Cardiac muscle cell (in vitro differentiated cells and primary cell): ENCODE measurements at places on chromosomes 7 and 10.
A peak's percentile ranks its signal among the peaks of the same experiment; 100 is the strongest.

GRCh38 chr10:72637398-72637857 lies 11.5 kb upstream of the MICU1 start:
- H3K4me1 ChIP-seq: no peaks in the 10 kb centered on the region
- peak; percentile 77 for DNase-seq
- no peaks in the 10 kb centered on the region for H3K36me3 ChIP-seq
- H3K27me3 ChIP-seq: no peaks in the 10 kb centered on the region
- no peak overlapping the region for H3K4me3 ChIP-seq
- no peak overlapping the region for H3K27ac ChIP-seq

DNA sequence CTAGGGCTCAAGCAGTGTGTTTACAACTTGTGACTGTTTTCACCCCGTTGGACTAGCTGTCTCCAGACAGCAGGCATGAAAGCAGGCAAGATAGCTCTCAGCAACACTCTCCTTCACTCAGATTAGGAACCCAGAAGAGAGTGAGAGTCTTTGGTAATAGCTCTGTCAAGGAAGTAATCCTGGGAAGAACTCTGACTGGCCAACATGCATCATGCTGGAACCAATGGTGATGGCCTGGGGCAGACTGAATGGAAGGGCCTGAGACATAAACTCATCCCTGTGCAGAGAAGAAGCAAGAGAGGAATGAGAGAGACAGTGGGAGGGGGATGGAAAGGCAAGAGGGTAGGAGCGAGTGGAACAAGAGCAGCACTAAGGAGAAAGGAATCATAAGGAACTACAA lies 48.9 kb downstream of the AKR1D1 start:
- peak overlapping the region; percentile 88 for H3K27ac ChIP-seq
- H3K36me3 ChIP-seq: no peaks in the 10 kb centered on the region
- no peaks in the 10 kb centered on the region for H3K27me3 ChIP-seq
- peak; percentile 25 for DNase-seq

- no peak overlapping the region for H3K4me3 ChIP-seq
- no peaks in the 10 kb centered on the region for H3K27me3 ChIP-seq
- no peaks in the 10 kb centered on the region for H3K4me1 ChIP-seq
- no peaks in the 10 kb centered on the region for H3K36me3 ChIP-seq
- no peak overlapping the region for H3K27ac ChIP-seq
Observed at GRCh38 chr7:115548756-115549155, 481.8 kb downstream of the TFEC start.

GRCh38 chr7:17402628-17403278 lies 104.3 kb downstream of the AHR start:
- no peaks in the 10 kb centered on the region for H3K27me3 ChIP-seq
- H3K4me1 ChIP-seq: no peaks in the 10 kb centered on the region
- H3K36me3 ChIP-seq: no peaks in the 10 kb centered on the region
- no peak for DNase-seq

- no peak overlapping the region for H3K27ac ChIP-seq
- H3K4me3 ChIP-seq: no peak overlapping the region
- H3K36me3 ChIP-seq: no peaks in the 10 kb centered on the region
- DNase-seq: no peak
- H3K4me1 ChIP-seq: no peaks in the 10 kb centered on the region
- no peaks in the 10 kb centered on the region for H3K27me3 ChIP-seq
Observed at GRCh38 chr7:55457801-55458200, 92.7 kb downstream of the LANCL2 start.

- no peak for DNase-seq
- H3K36me3 ChIP-seq: no peaks in the 10 kb centered on the region
- H3K4me3 ChIP-seq: no peak overlapping the region
- no peak overlapping the region for H3K27ac ChIP-seq
Observed at GRCh38 chr10:131573707-131574106, 262.2 kb upstream of the TCERG1L start.

DNA sequence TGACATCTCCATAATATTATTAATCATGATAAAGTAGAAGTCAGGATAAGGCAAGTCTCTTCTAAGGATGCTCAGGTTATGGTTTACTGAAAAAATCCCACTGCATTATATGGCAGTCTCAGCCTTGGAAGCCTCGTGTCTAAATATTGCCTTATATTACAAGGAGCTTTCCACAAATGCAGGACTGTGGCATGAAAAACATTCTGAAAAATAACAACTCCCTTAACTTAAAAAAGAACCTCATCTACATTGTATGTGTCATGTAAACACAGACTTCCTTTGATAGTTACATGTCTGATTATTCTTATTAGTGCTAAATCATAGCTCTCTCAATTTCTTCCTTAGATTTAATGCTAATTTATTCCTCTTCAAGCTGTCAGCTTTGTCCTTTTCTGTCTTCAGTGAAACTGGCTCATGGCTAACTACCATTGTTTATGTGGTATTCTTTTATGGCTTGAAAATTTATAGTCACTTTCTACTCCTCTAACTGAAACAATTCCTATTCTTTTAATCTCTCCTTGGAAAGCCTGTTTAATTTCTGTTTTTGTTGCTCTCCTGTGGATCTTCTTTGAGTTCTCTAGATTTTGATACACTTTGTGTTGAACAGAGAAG lies 156.1 kb downstream of the KIF20B start:
- no peaks in the 10 kb centered on the region for H3K4me1 ChIP-seq
- no peaks in the 10 kb centered on the region for H3K36me3 ChIP-seq
- no peak overlapping the region for H3K4me3 ChIP-seq

GRCh38 chr7:95693551-95694333 lies 78.6 kb upstream of the DYNC1I1 start:
- no peak overlapping the region for H3K27ac ChIP-seq
- H3K4me3 ChIP-seq: no peak overlapping the region
- H3K4me1 ChIP-seq: no peaks in the 10 kb centered on the region
- peaks cover 20% of the 10 kb centered on the region for H3K27me3 ChIP-seq

GRCh38 chr10:42880255-42880620 lies 97.6 kb downstream of the BMS1 start:
- no peak overlapping the region for H3K4me3 ChIP-seq
- DNase-seq: no peak
- H3K36me3 ChIP-seq: no peaks in the 10 kb centered on the region
- no peak overlapping the region for H3K27ac ChIP-seq
- no peaks in the 10 kb centered on the region for H3K27me3 ChIP-seq

DNA sequence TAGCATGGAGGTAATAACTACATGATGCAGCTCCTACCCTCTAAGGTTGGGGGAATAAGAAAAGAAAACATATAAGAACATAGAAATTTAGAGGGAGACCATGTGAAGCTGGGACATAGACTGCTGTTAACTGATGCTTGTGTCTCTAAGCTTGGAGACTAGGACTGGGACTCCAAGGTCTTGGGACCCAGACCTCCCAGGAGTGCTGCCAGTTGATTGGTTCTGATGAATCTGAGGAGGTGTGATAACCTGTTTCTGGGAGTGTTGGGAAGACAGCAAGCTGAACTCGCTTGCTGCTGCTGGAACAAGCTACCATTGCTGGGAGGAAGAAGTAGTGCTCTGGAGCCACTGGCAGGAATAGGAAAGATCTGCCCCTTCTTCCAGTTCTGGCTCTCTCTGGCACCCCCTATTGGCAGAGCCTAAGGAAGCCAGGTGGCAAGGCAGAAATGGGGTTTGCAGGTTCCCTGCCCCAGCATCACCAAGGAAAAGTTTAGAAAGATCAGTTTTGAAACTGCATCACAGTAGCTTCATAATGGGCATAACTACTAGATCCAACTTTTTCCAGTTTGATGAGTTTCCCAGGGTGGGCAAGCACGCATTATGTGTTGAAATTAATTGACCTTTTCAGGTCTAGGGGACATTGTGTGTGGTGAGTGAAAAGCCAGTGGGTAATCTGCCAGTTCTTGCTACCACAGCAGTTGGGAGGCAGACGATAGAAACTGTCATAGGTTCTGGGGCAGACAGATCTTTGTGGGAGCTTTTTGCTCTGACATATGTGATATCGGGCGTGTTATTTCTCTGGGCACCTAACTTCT lies 140.7 kb downstream of the SND1 start:
- no peaks in the 10 kb centered on the region for H3K27me3 ChIP-seq
- H3K36me3 ChIP-seq: no peaks in the 10 kb centered on the region
- DNase-seq: no peak

DNA sequence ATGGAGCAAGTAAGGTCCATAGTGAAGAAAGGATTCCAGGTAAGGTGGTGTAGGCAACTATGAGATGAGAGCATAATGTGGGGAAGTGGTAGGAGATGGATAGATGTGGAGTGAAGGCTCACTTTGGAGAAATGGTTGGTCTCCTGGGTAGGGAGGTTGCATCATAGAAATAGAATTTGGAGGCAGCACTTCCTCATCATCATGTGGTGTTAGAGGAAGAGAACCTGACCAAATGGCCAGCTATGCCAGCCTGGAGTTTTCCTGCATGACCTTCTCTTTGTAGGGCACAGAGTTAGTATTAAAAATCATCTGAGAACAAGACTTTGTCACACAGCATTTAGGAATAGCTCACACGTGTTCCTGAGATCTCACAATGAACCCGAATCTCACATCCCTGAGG lies 126.7 kb upstream of the CXCL12 start:
- no peak for DNase-seq
- H3K4me1 ChIP-seq: peaks cover 12% of the 10 kb centered on the region
- H3K4me3 ChIP-seq: no peak overlapping the region
- H3K36me3 ChIP-seq: no peaks in the 10 kb centered on the region
- H3K27me3 ChIP-seq: no peaks in the 10 kb centered on the region

DNA sequence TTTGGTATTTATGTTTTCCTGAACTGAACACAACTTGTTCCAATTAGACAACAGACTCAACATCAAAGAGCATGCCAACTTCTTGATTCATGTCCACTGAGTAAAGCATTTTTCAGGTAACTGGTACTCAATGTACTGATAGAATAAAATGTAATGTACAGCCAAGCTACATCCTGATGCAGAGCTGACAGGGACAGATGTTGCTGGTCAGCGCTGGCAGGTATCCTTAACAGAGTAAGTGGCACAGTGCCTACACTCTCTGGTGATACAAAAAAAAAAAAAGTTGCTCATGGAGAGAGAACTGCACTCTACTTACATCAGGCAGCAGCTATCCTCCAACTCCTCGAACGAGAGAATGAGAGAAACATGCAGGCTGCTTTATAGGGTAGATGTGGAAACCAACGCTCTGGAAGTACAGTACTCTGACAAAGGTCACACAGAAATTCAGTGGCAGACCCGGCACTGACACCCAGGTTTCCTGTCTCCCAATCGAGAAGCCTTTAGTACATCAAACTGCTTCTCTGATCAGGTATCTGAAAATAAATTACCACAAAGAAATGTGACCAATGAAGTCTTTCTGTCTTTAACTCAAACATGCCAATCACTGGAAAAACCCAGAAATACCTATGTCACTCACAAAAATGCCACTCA lies 4.6 kb downstream of the ITGB1 start:
- no peak overlapping the region for H3K4me3 ChIP-seq
- no peaks in the 10 kb centered on the region for H3K27me3 ChIP-seq
- H3K27ac ChIP-seq: peak overlapping the region; percentile 85

DNA sequence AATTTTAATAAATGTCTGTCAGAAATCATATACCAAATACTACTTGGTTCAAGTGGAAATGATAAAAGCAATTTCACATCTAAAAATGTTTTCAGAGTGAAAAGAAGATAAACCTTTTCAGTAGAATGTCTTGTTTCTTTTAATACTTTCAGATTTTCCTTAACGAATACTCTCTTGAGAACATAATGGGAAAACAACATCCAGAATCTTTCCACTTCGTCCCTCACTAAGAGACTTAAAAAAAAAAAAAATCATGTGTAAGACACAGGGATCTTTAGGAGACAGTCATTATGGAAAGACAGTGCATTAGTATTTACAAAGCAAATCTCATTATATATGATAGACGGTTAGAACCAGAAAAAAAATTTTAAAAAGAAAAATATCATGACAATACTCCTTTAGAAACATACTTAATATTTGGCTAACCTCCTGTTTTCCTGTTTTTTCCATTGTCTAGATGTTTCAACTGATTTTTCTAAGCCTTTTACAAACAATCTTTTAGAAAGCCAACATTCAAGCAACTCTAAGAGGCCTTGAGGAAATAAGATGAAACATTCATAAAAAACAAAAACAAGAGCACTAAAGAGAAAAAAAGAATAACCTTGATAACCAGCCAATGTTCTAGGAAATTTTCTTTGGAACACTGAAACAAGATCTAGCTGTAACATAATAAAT lies 339.9 kb upstream of the LRRN3 start:
- no peak for DNase-seq
- H3K4me3 ChIP-seq: no peak overlapping the region
- no peaks in the 10 kb centered on the region for H3K36me3 ChIP-seq
- H3K27ac ChIP-seq: no peak overlapping the region
- H3K27me3 ChIP-seq: no peaks in the 10 kb centered on the region

GRCh38 chr10:124741922-124742412 lies 2.2 kb downstream of the FAM53B start:
- no peak overlapping the region for H3K4me3 ChIP-seq
- no peaks in the 10 kb centered on the region for H3K36me3 ChIP-seq
- H3K27me3 ChIP-seq: no peaks in the 10 kb centered on the region

DNA sequence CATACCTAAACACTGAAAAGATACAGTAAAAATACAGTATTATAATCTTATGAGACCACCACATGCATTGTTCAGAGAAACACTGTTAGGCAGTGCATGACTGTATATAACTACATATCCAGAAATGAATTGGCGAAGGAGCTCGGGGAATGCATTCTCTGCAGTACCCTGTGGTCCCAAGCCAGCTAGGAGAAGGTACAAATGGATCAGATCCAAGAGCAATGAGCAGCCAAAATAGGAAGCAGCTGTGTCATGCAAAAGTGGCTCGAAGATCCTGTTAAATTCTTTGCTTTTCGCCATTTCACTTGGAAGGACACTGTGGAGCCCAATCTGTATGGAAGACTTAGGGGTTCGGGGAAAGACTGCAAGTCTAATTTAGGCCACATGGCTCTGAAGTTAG lies 334.8 kb downstream of the TNS3 start:
- no peaks in the 10 kb centered on the region for H3K27me3 ChIP-seq
- no peak overlapping the region for H3K27ac ChIP-seq
- no peak for DNase-seq
- H3K36me3 ChIP-seq: no peaks in the 10 kb centered on the region
- no peaks in the 10 kb centered on the region for H3K4me1 ChIP-seq
- no peak overlapping the region for H3K4me3 ChIP-seq

DNA sequence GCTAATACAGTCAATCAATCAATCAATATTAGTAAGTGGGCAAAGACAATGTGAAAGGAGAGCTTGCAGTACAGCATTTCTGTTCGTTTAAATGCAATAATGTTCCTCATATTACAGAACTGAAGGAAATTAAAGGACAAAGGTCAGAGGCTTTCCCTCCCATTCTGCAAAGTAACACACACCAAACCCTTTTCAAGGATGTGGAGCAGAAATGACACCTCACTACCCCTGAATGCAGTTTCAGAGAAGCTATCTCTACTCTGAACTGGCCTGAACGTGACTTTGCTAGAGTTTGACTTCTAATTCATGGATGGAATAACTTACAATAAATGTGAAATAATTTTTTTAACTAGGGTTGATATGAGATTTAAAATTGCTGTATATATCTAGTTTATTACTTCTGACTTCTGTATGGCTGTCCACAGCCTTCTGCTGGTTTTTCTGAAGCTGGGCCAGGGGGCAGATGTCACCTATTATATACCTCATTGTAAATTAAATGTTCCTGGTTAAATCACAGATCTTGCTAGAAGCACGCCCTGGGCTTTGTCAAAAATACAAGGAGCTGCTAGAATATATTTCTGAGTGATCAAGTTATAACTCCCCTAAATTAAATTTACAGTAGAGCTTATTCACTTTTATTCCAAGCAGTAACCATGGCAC lies 156.9 kb upstream of the C7orf33 start:
- no peaks in the 10 kb centered on the region for H3K36me3 ChIP-seq
- H3K27ac ChIP-seq: no peak overlapping the region
- H3K4me3 ChIP-seq: no peak overlapping the region
- no peaks in the 10 kb centered on the region for H3K27me3 ChIP-seq

GRCh38 chr7:117780832-117781231 lies 92.4 kb downstream of the CTTNBP2 start:
- H3K27me3 ChIP-seq: no peaks in the 10 kb centered on the region
- peak overlapping the region; percentile 27 for H3K27ac ChIP-seq
- H3K4me1 ChIP-seq: peaks cover 13% of the 10 kb centered on the region
- no peak overlapping the region for H3K4me3 ChIP-seq
